ENCODE measurements at places on chromosomes 3 and 15.

DNA sequence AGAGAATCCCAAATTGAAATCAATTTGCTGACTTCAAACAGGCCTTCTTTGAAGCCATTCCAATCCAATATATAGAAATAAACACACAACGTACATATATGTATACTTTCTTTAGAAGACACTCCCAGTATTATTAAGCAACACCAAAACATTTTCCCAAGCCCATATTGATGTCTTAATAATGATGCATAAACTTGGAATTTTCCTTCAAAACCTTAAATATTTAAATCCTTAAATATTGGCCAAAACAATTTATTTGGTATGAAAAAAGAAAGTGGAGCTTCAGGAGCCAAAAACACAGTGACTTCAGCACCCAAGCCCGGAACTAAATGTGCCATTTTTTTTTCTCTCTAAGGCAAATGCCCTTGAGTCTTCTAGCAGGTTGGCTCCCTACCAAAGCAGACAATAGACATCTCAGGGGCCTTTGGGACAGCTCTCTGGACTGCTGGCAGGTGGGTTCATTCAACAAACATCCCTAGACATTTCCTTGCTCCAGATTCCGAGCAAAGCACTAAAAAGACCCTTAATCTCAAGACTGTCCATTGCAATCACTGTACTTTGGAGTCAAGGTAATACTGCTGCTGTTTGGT lies 384.7 kb downstream of the NTRK3 start:
- no peak for DNase-seq

GRCh38 chr3:101857301-101857741 lies 8.0 kb downstream of the NFKBIZ start:
- no peak for DNase-seq

DNA sequence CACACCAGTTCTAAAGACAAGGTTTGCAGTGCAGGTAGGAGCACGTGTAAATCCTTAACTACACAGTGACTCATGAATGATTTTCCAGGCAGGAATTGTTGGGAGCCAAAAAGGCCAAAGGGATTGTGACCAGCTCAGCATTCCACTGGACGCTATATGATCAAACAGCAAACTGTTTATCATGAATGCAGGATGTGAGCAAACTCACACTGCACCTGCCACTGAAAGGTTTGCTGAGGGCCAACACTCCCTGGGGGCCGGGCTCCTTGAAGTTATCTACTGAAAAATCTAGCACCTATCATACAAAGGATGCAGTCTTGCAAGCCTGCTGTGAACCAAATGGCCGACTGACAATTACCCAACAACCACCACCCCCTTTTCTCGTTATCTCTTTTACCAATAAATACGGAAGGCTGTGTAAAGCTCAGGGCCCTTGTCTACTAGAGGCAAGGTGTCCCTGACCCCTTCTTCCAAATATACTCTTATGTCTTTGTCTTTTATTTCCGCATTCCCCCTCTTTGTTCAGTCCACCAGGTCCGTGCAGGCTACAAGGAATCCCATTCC lies 11.5 kb upstream of the DNASE1L3 start:
- DNase-seq: no peak

DNA sequence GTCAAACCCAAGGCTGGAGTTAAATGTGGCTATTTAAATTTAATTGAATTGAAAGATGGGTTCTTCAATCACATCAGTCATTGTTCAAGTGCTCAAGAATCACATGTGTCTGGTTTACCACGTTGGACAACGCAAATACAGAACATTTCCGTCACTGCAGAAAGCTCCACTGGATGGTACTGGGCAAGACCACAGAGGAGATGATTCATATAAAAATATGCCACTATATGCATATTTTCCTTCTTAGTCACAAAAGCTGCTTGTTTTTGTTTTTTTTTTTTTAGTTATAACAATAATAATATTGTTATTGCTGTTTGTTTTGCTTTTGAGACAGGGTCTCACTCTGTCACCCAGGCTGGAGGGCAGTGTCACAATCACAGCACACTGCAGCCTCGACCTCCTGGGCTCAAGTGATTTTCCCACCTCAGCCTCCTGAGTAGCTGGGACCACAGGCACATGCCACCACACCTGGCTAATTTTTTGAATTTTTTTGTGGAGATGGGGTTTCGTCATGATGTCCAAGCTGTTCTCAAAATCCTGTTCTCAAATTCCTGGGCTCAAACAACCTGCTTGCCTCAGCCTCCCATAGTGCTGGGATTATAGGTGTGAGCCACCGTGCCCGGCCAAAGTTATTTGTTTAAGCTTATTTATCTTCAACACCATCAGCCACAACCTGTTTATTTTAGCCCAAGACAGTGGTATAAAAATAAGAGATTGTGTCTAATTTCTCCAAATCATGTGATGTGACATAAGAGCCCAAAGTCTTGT lies 19.4 kb downstream of the RTP3 start:
- DNase-seq: no peak
